ENCODE measurements at places on chromosomes 3 and 15.

DNA sequence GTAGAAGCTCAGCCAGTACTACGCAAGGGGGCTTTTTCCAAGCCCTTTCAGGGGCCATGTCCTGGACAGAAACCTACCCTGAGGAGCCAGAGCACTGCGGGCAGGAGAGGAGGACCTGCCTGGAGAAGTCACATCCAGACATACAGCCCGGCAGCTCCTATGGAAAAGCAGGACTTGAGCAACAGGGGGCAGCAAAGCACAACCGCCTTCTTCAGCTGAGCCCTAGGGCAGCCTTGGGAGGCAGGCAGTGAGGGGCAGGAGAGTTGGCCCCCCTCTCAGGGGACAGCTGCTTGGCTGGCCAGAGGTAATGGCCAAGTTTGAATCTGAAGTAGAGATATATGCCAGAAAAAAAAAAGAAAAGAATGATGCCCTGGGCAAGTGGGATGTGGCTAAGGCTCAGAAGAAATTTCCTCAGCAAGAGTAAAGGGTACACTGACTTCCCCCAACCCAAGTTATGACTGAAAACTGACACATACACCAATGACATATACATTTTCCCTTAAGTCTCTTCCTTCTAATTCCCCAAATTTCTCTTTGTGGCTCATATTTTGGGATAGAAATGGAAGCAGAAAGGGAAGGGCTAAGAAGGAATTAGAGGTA, 56.9 kb downstream of the CYP19A1 start:
- DNase-seq: peak; percentile 24

GRCh38 chr3:117131259-117131658, 421.7 kb downstream of the TUSC7 start:
- no peak for DNase-seq

- peak; percentile 74 for DNase-seq
Measured at GRCh38 chr3:120440001-120440703, 10.6 kb downstream of the FSTL1 start.

GRCh38 chr15:43390723-43391122, 19.8 kb downstream of the TUBGCP4 start:
- no peak for DNase-seq

DNA sequence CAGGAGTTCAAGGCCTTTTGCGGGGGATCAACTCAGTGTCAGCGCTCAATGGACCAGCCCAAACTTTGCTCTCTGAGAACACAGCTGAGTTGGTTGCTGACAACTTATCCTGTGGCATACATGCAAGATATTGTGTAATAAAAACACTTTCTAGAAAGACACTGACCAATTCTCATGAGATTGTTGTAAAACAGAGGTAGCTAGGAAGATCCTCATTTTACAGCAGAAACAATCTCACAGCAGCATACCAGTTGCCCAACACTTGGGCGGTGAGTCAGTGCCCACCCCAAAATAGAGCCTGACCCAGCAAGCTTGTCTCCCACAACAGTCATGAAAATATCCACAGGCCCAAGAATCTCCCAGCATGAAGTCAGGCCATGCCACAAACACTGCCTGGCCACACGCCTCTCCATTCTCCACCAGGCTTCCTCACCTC, 18.2 kb downstream of the KLHL6 start:
- peak; percentile 83 for DNase-seq

- no peak for DNase-seq
Measured at GRCh38 chr3:140470211-140470610, 207.7 kb upstream of the TRIM42 start.

GRCh38 chr3:129025691-129026435, 24.8 kb downstream of the EFCC1 start:
- peak; percentile 7 for DNase-seq

GRCh38 chr3:162525771-162526170, 1029.2 kb downstream of the OTOL1 start:
- DNase-seq: no peak

Measured in HFFc6 (cell line).